ENCODE measurements at places on chromosomes 3 and 15.
A peak's percentile ranks its signal among the peaks of the same experiment; 100 is the strongest.

- no peak for DNase-seq
These were observed 157.2 kb downstream of the XXYLT1 start for GRCh38 chr3:195113536-195114425.

- no peak for DNase-seq
These were observed 54.0 kb upstream of the GADL1 start for GRCh38 chr3:30948426-30948825.

- no peak for DNase-seq
These were observed 3.3 kb upstream of the NR2F2 start for GRCh38 chr15:96327155-96327741.

- no peak for DNase-seq
These were observed 133.2 kb downstream of the PDE8A start for GRCh38 chr15:85114886-85115285.

- no peak for DNase-seq
These were observed 800.7 kb downstream of the NAALADL2 start for GRCh38 chr3:175659670-175660350.

DNA sequence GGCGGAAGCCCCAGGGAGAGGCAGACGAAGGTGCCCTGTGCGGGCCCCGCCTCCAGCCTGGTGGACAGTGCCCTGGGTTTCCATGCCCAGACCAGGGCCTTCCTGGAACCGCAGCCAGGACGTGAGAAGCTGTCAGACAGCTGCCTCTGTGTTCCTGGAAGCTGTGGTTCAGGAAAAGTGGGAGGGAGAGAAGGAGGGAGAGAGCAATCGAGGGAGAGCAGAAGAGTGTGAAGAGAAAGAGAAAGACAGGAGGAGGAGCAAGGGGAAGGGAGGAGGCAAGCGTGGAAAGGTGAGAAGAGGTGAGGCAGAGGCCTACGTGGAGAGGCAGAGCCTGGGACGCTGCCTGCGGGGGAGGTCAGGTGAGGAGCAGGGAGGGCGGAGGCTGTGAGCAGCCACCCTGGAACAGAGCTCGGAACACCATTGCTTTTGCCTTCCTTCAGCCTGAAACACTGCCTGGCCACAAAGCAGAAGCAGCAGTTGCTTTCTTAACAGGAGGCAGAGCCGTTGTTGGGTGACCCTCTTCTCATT lies 18.6 kb downstream of the ZDHHC19 start:
- DNase-seq, result no peak

DNA sequence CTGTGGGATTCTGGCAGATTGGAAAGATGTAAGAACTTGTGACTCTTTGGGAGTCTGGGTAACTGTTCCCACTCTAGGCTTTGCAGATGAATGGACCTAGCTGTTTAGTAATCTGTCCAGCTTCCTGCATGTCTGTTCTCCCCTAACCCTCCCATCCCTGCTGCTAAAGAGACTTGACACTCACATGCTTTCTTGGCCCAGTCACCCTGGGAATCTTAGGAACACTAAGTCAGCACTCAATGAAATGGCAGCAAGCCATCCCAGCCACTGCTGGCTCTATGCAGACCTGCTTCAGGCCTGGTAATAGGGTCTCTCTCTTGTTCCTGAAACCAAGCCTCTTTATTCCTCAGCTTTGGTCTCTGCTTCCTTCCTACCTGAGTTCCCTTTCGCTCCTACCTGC lies 63.7 kb upstream of the THSD4 start:
- DNase-seq, result no peak

GRCh38 chr15:78306176-78306774 lies 6.9 kb upstream of the SKIC8 start:
- no peak for DNase-seq

GRCh38 chr15:42146551-42147430 lies 9.6 kb downstream of the PLA2G4F start:
- DNase-seq, result no peak

- DNase-seq, result no peak
These were observed 101.6 kb downstream of the CFAP44 start for GRCh38 chr3:113339616-113340244.

- DNase-seq, result no peak
These were observed 43.6 kb downstream of the RYR3 start for GRCh38 chr15:33354411-33354810.

DNA sequence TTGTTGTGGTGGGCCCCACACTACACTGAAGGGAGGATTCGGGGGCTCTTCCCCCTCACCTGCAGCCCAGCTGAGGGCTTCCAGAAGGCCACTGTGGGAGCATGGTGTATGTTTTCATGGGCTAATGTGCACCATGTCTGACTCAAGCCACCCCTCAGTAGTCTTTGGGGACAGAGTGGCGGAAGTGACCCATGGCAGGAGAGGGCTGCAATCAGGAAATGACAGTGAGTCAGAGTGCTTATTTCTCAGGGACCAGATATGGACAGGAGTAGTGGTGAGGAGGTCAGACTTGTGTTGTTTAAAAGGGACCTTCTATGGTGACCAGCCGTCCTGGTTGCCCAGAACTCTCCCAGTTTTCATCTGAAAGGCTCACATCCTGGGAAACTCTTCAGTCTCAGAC lies 32.8 kb upstream of the SLC9A9 start:
- no peak for DNase-seq

DNA sequence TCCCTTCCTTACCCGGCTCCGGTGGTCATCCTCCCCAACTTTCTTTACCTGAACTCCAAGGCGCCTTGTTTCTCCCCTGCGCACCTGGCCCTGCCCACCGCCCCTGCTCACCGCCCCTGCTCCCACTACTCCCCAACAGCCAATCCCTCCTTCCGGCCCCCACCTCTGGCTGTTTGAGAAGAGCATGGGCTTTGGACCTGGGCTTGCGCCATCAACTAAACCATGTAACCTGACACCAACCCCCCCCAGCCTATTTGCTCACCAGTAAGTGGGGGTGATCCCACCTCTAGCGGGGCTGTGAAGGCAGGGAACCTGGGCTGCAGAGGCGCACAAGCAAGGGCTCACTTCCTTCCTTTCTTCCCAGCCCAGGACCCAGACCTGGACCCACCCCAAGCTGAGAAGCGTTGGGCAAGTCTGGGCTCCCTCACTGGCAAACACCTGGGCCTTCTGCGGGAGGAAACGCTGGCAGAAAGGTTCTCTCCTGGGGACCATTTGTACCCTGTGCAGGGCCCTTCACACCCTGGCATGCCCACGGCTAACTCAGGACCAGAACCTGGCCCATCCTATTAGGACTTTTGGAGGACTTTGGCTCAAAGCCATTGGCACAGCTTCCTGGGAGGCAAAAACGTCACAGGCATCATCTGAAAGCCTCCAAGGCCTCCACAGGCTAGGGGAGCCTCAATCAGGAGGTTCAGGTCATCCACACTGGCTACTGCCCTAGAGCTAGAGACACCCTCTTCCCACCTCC lies at the start of gene PLXNB1:
PLXNB1 (minus strand) TSS at position 127 of the 748 bp plus-strand sequence. CDS start 5,475 bp downstream, outside the sequence.
- peak; percentile 47 for DNase-seq

- no peak for DNase-seq
These were observed 41.6 kb downstream of the DAG1 start for GRCh38 chr3:49511639-49512038.

DNA sequence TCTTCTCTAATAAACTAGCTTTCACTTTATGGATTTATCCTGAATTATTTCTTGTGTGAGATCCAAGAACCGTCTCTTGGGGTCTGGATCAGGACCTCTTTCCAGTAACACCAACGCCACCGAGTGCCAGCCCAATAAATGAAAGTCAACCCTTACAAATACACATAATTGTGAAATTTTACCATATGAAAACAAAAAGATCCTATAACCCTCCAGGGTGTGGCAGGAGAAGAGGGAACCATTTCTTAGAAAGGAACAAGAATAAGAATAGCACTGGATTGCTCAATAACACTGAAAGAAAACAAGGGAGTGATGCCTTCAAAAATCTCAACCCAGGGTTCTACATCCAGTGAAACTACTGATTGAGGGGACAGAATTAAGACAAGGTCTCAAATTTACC lies 51.6 kb upstream of the ACKR4 start:
- no peak for DNase-seq

- DNase-seq, result peak; percentile 75
These were observed at the start of gene PODXL2 for GRCh38 chr3:127628788-127629466. TSS of gene PODXL2 (plus strand) at chr3:127629185. CDS start at chr3:127629220, 35 bp downstream.

DNA sequence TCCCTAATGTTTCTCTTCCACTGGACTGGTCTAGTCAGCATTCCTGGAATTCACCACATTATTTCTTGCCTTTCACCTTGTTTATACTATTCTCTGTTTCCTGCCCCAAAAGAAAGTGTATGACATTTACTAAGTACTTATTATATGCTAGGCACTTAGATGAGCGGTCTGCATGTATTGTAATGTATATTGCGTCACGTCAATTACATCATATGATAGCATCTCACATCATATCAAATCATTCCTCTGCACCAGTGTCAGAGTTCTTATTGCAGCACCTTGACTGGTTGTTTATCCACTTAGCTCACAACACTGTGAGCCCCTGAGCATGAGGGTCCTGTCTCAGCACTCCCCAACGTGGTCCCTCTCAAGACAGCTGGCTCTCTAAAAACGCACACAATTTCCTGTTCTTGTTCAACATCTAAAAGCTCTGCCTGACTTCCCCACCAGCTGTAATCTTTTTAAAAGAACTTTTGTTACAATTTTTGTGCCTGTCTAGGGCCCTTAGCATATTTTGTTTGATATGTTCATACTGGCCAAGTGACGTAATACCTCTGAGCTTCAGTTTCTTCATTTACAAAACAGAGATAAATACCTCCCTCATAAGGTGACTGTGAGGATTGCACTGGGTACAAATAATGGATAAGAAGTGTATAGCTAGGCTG lies 58.8 kb downstream of the ARHGAP31 start:
- no peak for DNase-seq

- no peak for DNase-seq
These were observed 106.8 kb downstream of the IGF1R start for GRCh38 chr15:98755138-98755537.

- DNase-seq, result peak; percentile 13
These were observed 43.0 kb upstream of the FGF7 start for GRCh38 chr15:49379996-49380395.

GRCh38 chr3:153348457-153349107 lies 186.6 kb downstream of the RAP2B start:
- DNase-seq, result no peak

DNA sequence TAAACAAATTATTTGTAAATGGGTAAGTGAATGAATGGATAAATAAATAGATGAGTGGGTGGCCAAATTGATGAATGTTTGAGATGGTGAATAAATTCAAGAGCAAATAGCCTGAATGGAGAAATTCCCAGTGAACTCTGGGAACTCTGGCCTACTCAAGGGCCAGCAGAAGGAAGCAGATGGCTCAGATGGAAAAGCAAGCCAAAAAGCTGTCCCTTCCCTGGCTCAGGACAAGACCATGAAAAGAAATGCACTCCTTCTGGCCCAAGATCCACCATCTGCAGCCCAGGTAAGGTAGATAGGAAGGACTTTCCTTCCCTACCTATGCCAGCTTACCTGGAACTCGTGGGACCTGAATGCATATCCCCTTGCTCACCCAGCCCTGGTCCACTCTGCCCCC lies 37.6 kb upstream of the CLDN18 start:
- no peak for DNase-seq

- DNase-seq, result no peak
These were observed 50.8 kb upstream of the PIAS1 start for GRCh38 chr15:68003297-68003696.

GRCh38 chr3:126567696-126568438 lies 9.1 kb upstream of the C3orf22 start:
- DNase-seq, result peak; percentile 8

GRCh38 chr3:43762451-43762850 lies 71.7 kb downstream of the ABHD5 start:
- no peak for DNase-seq

- DNase-seq, result no peak
These were observed 14.5 kb downstream of the NBEAL2 start for GRCh38 chr3:46993986-46994385.

DNA sequence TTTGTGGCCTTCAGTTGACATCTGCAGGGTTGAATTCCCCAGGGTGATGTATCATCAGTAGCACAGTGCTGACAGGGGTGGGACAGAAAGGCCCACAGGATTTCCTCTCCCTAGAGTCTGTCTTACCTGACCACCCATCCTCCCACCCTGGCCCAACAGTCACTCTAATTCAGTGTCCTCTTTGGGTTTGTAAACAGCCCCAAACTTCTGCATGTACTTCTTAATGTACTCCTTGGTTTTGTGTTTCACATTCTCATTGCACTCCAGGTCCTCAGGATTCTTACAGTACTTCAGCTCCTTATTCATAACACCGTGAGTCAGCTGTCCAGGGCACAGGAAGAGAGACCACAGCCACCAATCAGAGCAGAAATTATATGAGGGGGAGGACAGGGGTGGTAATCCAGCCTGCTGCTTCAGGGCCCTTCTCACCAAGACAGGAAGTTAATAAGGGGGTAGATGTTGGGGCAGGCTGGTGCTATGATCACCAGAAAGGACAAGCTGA lies 37.5 kb downstream of the NBEAL2 start:
- no peak for DNase-seq

DNA sequence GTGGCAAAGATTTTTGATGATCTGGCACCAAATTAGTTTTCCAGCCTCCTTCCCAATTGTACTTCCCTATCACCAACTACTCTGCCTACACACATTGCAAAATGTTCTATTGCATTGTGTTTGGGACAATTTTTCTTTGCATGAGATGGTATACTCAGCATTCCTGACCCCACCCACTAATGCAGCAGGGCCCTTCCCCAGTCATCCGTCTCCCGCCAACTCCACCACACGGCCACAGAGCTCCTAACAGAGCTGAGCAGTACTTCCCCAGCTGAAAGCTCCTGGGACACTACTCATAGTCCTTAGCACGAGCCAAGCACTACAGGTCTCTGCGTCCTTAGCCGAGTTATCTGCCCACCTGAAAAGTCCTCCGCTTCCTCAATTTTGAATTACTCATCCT lies 34.2 kb downstream of the TXNRD3 start:
- DNase-seq, result no peak

- no peak for DNase-seq
These were observed 1.3 kb upstream of the THBS1 start for GRCh38 chr15:39579487-39580116.

- no peak for DNase-seq
These were observed 38.0 kb downstream of the STAC start for GRCh38 chr3:36418296-36418695.

DNA sequence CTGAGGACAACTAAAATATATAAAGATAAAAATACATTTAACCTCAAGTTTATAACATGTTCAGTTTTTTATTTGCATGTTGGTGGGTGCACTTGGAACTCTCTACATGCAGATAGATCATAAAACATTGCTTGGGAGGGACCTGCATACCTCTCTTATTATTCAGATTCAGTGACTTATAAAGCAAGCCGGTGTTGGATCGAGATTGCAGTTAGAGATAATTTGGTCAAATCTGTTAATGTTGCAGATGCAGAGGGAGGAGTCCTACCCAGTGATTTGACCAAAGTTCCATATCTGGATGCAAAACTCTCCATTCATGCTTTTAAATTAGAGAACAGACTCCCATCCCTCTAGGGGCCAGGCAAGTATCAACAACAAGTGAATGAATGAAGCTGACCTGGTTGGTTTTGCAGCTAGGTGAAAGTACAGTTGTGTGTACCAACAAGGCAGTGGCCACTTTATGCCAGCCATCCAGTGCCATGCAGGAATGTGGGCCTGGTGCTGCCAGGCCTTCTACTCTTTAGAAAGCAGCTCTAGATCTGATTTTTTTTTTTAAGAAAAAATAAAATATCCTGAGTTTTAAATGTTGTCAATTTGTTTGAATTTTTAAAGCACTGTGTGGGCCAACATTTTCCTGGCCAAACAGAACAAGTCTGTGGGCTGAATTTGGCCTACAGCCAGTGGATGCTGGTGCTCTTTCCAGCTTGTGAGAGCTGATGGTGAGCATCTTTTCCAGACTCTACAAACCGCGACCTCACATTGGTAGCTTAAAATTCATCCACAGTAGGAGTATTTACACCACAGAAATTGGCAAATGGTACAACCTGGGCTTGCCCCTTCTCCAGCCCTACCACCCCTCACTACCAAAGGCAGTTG lies 12.3 kb downstream of the CDIN1 start:
- DNase-seq, result no peak

Measured in glutamatergic neuron (in vitro differentiated cells).